ENCODE measurements at places on chromosomes 4 and X.

- peak; percentile 7 for DNase-seq
These were observed 14.7 kb downstream of the CHST7 start for GRCh38 chrX:46588263-46588662.

DNA sequence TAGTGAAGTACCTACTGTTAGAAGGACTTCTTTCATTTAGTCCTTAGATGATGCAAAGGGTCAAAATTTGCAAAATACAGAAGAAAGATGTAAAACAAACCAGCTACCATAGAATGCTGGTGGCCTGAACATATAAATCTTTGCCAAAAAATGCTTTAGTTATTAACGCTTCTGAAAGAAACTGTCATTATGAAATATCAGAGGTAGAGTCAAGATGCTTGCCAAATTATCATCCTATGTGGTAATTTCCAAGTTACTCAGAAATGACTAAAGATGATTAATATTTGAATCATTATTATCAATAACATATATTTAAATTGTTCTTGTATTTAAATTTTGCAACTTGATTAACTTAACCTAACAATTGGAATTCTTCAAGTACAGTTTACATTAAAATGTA lies 588.4 kb upstream of the FAM241A start:
- DNase-seq = no peak

DNA sequence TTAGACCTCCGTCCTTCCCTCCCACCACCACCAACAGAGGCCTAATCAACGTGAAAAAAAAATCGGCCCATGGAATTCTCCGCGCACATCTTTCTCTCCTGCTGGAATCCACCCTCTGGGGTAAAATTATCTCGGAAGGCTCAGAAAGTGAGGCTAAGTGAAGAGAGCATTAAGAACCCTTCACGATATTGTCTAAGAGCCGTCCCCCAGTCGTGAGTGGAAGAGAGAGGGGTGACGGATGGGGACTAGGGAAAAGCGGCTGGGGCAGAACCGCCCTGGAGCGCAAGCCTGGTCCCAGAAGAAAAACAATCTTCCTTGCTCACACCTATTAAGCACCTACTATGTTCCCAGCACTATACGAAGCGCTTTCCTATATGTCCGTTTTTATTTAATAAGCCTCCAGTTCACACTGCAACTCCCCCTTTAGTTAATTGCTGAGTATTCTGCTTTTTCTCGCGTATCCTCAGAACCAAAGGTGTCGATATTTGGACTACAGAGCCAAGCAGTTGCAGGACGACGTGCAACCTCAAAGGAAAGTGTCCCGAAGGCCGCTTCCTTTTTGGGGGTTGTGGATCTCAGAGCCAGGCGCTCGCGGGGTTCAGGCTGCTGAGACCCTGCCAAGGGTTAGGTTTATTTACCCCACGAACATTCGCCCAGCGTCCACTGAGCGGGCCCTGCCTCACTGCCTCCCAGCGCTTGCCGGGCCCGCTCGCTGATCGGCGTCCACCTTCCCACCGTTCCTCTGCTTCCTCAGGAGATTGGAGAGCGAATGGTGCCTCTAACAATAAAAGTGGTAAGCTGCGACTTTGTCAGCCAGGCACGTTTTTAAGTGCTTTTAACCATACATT lies 889 bp downstream of the MGARP start:
- DNase-seq = no peak

DNA sequence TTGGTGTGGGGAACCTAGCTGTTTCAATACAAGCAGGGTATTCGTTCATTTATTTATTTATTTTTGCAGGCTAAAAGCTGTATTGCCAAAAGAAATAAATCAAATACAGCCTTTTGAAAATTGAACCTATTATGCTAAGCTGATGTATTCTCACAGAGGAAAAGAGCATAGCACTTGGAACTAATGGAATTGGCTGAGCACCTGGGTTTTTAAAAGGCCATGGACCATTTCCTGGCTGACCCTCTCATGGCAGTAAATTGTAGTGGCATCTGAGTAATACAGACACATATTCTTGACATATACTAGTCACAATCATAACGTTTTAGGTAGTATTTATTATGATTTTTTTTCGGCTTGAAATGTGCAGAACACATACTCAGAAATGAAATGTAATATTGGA lies 71.8 kb upstream of the ALG13 start:
- DNase-seq = no peak

- DNase-seq = no peak
These were observed at the start of gene APBB2 for GRCh38 chr4:41214136-41214824. TSS of gene APBB2 (minus strand) at chr4:41214542. CDS start at chr4:41033254, 181,288 bp downstream.

GRCh38 chrX:3540105-3540504 lies 173.3 kb downstream of the PRKX start:
- no peak for DNase-seq

- no peak for DNase-seq
These were observed 104.5 kb upstream of the LNX1 start for GRCh38 chr4:53695540-53696463.

DNA sequence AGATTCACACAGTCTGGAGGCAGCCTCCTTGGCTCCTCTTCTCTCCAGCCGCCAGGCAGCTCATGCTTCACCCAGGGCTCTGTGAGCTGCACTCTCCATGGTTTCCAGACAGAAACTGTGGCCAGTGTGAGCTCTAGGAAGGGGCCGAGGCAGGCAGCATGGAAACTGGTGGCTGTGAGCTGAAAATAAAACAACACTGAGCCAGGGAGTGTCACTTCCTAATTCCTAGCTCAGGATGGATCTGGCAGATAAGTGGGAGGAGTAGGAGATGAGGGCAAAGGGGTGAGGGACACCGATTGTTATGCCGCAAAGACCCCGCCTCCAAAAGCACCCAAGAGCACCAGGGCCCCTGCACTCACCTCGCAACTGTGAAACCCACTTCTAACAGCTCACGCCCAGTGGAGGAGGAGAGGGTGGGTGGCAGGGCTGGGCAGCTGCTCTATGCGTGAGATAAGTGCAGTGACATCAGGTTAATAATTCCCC lies 69.8 kb downstream of the FHDC1 start:
- no peak for DNase-seq

Measured in activated naive CD4-positive, alpha-beta T cell (primary cell).